ENCODE measurements at places on chromosomes 7 and 10. TPM values are rescaled to one million over a fixed set of nuclear protein-coding genes. Genes with fewer than 3 reads are reported as not detected.

Gene SHOC2
- 50.5 TPM for total RNA-seq

Gene CYP2C19
- not detected for total RNA-seq

Gene WBP1L
- 46.8 TPM for total RNA-seq

Gene NACAD
- total RNA-seq = 0.85 TPM

Gene AKR1C2
- total RNA-seq = 2.5 TPM

Gene GDI2
- total RNA-seq = 650 TPM

Gene OR2A5
- total RNA-seq = not detected

Gene FKBP9
- 144 TPM for total RNA-seq

Data from pulmonary artery endothelial cell (primary cell).